Stimulated activated CD8-positive, alpha-beta memory T cell treated with anti-CD3 and anti-CD28 coated beads, Interleukin-7, amount 100 ng/mL, for 24 hours (primary cell): ENCODE measurements at places on chromosomes 5 and 9.

DNA sequence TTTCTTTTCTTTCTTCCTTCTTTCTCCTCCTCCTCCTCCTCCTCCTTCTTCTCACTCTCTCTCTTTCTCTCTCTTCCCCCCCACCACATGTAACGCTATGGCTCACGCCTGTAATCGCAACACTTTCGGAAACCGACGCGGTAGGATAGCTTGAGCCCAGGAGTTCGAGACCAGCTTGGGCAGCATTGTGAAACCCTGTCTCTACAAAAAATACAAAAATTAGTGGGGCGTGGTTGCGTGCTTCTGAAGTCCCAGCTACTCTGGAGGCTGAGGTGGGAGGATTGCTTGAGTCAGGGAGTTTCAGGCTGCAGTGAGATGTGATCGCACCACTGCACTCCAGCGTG lies 736 bp upstream of the GLDC start:
- no peak for DNase-seq

DNA sequence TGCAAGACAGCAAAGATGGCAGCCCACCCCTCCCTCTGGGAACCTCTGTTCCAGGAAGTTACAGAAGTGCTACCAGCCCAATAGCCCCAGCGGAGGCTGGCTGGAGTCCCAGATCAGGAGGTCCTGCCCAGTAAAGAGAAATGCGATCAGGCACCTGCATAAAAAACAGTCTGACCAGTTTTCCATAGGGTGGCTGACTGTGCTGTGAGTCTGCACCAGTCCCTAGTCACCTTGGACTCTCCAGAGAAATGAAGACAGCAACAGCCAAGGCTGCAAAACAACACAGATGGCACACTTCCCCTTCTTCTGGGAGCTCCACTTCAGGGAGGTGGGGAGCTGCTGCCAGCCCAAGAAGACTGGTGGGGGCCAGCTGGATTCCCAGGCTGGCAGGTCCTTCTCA lies 265.5 kb upstream of the PCSK5 start:
- no peak for DNase-seq

DNA sequence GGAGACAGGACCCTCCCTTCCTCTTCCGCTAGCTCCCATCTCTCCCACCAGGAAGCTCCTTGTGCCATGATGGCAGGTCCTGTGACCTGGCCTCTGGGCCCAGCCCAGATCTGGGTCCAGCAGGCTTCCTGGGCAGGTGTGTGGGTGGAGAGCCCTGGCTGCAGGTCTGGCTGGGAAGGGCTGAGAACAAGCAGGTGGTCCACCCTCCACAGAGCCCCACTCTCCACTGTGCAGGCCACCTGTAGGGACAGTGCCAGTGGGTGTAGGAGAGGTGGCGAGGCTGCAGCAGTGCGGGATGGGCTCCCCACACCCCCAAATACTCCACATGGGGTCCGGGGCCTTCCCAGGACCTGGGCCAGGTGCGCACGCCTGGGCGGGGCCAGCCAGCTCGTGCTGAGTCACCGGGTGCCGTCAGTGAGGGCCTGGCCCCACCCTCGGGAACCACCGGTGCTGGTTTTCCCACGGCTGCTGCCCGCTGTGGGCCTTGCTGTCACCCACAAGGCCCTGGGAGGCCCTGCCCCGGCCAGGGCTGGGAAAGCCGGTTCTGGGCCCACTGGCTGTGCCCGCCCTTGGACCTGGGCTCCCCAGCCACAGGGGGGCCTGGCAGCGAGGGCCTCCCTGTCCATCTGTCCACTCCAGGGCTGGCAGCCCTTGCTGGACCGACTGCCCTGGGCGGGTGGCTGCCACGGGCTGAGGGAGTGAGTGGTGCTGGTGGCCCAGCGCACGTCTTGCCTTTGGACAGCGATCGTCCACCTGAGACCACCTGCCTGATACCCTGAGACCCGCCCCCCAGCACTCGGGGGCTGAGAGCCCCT lies 9.3 kb upstream of the NRARP start:
- DNase-seq: no peak

- DNase-seq: no peak
These were observed 43.3 kb downstream of the ZNF618 start for GRCh38 chr9:113919382-113919781.

DNA sequence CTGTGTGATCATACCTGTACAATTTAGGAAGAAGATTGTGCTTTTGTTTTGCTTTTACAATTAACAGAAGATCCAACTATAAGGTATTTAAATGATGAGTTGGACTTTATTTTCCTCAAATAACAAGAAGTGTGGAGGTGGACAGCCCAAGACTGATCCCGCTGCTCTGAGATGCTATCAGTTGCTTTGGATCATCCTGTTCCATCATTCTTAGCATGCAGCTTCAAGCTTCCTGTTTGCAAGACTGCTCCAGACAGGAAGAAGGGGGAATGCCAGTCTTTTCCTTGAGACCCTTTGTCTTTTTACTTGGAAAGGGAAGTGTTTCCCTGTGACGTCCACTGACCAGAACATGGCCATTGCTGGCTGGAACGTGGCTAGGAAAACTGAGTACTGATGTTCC lies 250.8 kb downstream of the ZSWIM6 start:
- DNase-seq: no peak

- DNase-seq: no peak
These were observed 280.4 kb upstream of the PTGER4 start for GRCh38 chr5:40399349-40399748.

GRCh38 chr9:36146651-36147050 lies 10.1 kb downstream of the GLIPR2 start:
- DNase-seq: no peak

- DNase-seq: no peak
These were observed 10.2 kb upstream of the SLC25A51 start for GRCh38 chr9:37914154-37914551.

GRCh38 chr9:70315389-70315788 lies 56.6 kb downstream of the SMC5 start:
- DNase-seq: no peak

- no peak for DNase-seq
These were observed 109.6 kb upstream of the CNTLN start for GRCh38 chr9:17025281-17025680.

- DNase-seq: no peak
These were observed 45.9 kb downstream of the SEMA6A start for GRCh38 chr5:116528519-116529234.

GRCh38 chr5:153276151-153276550 lies 214.3 kb upstream of the GRIA1 start:
- DNase-seq: no peak

DNA sequence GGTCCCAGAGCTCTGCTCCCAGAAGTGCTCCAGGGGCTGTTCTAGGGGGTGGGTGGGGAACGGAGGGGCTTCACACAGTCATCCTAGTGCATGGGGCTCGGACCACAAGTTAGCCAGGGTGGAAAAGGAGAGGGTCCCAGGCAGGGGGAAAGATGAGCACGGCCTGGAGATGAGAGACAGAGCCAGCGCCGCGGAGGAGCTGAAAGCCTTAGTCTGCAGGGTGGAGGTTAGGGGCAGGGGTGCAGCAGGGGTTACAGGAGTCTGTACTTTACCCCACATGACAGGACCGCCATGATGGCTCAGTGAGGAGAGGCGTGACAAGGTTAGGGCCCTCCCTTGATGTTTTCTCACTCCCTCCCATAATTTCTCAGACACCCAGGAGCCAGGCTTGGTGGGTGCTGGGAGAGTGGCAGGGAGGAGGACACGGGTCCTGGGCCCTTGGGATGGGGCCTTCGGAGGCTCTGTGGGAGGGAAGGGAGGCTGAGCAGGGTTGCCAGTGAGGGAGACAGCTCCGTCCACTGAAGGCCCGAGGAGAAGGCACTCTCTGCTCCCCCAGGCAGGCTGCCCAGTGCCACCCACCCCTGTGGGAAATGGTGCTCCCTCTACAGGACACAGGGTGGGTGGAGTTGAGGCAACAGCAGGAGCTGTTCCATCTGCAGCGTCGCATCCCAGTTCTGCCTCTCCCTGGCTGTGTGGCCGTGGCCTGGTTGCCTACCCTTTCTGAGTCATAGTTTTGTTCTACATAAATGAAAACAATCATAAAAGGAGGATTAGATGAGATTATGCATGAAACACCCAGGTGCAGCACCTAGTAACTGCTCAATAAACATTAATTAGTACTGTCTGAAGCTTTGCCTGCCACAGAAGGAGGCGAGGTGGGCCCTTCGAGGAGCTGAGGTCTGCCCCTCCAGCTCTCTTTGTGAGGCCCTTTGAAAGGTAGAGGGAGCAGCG lies 66.2 kb downstream of the NDST1 start:
- no peak for DNase-seq

DNA sequence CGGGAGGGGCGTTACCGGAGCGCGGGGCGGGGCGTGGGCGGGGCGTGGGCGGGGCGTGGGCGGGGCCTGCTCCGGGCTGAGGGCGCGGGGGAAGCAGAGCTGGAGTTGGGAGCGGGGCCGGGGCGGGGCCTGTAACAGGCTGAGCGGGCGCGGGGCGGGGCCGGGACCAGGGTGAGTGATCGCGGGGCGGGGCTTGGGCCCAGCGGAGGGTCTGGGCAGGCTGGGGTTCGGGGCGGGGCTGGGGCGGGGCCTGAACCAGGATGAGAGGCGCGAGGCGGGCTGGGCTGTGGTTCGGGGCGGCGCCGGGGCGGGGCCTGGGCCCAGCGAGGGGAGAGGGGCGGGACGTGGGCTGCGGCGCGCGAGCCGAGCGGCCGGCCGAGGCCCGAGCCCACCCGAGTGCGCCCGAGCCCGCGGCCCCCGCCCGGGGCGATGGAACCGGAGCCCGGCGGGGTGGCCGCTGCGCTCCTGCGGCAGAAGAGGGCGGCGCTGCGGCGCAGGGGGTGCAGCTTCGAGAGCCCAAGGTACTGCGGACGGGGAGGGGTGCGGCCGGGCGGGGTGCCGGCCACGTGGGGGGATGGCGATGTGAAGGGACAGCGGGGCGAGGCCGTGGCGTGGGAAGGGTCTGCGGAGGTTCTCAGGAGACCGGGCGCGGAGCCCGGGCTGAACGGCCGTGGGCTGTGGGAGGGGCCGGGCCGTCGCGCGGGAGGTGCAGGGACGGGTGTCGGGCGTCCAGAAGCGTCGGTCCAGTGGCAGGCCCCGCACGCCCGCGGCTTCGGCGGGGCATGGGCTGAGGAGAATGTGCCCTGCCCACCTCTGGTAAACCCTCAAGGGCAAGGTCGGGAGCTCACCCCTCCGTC lies 39.5 kb upstream of the GARNL3 start:
- peak; percentile 82 for DNase-seq

- DNase-seq: no peak
These were observed 27.7 kb downstream of the CLTA start for GRCh38 chr9:36218411-36218901.

DNA sequence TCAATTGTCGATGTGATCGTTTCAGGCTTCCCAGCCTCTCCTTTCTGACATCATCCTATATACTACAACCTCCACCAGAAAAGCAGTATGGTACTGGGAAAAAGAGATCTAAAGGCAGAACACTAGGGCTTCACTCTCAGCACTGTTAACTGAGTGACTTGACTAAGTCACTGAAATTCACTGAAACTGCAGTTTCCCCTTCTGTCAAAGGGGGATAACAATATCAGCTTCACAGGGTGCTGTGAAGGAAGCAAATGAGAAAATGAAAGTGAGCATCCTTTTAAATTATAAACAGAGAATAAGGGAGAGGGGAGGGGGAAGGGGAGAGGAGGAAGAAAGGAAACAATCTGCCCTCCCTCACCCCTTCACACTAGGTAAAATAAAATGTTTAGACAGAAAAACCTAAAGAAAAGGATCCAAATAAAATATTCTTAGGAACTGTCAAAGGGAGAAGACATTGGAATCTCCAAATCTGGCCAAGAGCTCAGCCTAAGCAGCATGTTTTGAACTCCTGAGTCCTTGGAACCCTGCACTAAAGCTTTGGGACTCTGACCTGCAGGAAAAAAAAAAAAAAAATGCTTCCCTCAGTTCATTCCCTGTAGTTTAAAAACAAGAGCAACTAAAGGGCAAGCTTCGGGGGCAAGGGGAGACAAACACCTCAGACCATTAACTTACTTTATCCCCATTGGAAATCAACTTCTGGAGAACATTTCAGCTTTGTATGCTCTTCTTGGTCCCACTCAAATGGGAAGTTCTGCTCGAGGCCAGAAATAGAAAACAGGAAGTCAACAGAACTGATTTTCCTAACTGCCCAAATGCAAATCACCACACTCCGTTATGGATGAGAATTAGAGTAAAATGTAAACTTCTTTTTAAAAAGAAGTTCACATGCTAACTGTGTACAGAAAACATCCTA lies 178.3 kb downstream of the DEPDC1B start:
- DNase-seq: no peak

DNA sequence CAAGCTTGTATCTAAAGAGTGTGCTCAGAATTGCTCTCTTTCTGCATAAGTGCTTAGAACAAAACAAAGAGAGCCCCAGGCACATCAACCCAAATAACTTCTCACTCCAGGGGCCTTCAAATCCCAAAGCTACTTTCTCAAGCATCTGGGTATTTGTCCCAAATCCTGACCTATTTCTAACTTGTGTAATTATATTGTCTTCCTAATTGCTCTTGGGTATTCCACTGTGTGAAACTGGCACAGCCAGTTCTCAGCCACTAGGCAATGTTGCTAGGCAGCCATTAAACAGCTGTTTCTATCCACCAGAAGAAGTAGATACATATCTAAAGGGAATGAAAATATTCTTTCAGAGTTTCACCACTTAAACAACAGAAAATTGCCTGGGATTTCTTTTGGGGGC lies 198.8 kb downstream of the PRELID2 start:
- no peak for DNase-seq

GRCh38 chr5:179292202-179292601 lies 53.1 kb downstream of the ADAMTS2 start:
- no peak for DNase-seq

GRCh38 chr9:81892440-81892839 lies 35.8 kb upstream of the SPATA31D4 start:
- no peak for DNase-seq

DNA sequence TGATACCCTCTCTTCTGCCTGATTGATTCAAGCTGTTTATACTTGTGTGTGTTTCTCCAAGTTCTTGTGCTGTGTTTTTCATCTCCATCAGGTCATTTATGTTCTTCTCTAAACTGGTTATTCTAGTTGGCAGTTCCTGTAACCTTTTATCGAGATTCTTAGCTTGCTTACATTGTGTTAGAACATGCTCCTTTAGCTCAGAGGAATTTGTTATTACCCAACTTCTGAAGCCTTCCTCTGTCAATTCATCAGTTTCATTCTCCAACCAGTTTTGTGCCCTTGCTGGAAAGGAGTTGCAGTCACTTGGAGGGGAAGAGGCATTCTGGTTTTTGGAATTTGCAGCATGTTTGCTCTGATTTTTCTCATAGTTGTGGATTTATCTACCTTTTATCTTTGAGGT lies 126.2 kb upstream of the FTMT start:
- no peak for DNase-seq

DNA sequence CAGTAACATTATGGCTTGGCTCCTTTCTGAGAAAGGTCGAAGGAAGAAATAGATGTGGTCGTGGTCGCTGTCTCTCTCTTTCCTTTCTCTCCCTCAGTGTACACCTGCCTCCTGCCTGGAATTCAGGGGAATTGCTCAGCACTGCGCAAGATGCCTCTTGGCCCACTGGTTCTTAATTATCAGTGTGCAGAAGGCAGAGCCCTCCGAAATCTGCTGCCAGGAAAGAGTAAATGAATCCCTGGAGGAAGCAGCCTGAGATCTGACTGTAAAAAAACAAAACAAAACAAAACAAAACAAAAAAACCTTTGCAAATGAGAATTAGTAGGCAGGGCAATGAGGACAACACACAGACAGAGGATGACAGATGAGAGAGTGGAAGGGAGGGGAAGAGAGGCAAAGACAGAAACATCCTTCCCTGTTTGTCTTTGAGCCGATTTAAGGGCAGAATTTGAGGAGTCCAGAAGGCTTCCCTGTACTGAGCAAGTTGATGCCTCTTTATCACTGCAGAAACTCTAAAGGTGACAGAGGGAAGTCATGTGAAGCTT lies 113.8 kb upstream of the PUM3 start:
- no peak for DNase-seq
